ENCODE measurements at places on chromosomes 5 and 9.

DNA sequence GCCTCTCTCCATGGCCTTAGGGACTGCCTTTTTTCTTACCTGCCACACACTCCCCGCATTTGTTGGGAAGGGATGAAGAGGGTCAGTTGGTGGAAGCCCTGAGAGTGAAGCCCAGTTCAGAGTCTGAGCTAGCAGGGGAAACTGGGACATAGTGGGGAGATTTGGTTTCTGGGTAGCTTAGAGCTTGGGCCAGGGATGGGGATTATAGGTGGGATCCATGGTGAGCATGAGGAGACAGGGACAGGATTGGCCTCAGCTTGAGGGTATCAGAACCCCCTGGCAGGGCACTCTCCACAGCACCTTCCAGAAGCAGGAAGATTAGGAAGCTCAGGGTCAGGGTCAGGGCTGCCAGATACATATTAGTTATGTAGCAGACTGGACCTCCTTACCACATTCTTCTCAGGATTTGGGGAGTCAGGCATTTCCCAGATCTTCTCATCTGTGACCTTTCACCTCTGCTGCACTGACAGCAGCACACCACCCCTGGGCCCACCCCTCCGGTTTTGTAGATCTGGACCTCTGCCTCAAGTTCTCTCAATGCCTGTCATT, 17.9 kb downstream of the OR13J1 start:
- DNase-seq, result no peak

- DNase-seq, result no peak
Observed at GRCh38 chr9:126318858-126319257, 7.8 kb upstream of the MVB12B start.

DNA sequence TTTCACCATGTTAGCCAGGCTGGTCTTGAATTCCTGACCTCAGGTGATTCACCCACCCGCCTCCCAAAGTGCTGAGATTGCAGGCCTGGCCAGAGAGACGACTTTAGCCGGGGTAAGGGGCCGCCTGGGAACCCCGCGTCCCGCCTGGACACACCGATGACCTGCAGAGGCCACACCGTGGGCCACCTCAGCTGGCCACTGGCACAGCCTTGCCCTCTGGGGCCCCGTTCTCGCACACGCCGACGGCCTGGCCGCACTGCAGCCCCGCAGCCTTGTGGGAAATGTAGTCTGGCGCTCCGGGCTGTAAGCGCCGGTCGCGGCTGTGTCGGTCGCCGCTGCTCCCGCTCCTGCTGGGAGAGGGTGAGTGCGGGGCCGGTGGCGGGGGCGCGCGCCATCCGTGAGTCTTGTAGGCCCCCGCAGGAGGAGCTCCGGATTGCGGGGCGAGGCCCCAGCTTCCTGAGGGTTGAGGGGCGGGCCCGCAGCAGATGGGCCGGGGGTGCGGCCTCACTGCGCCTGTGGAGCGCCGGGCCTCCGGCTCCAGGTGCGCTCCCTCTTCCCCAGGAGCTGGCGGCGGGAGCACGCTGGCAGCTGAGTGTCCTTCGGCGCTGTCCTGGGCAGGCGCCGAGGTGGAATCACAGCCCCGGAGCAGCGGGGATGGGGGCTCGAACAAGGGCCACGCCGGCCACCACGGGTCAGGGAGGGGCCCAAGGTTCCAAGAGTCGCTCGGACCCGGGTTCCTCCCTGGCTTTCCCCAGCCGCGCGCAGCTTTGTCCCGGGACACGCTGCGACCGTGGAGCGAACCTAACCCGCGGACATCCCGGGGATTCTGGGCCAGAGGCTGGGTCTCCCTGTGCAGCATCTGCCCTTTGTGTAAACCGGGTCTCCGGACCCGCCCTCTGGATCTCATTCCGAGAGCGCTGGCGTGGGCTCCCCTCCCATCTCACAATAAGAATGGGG, at the start of gene ZFP2:
TSS of gene ZFP2 (plus strand) at position 299 of the 957 bp plus-strand sequence. CDS start 35,401 bp downstream, outside the sequence.
- DNase-seq, result peak; percentile 54

- DNase-seq, result peak; percentile 60
Observed at GRCh38 chr9:114364134-114365041, 23.4 kb downstream of the AKNA start.
